Activated gamma-delta T cell treated with Interleukin-2 at 50 U/mL for 16 hours (primary cell): ENCODE measurements at places on chromosomes 1 and 21.
A peak's percentile ranks its signal among the peaks of the same experiment; 100 is the strongest.

DNA sequence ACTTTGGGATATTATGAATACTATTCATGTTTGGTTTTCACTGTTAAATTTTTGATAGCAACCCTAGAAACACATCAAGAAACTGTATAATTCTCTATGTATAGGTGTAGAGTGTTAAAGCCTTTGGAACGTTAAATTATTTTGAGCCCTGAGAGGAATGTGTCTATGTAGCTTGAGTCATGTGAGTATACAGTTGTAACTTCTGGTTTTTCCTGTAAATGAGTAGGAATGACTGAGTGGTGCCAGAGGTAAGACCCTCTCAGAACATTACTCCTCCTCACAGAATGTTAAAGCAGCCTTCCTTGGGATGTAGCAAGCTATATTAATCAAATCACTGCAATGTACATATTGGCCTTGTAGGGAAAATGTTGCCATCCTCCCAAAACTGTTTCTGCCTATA lies 69.0 kb downstream of the C1orf21 start:
- DNase-seq = no peak

GRCh38 chr1:243939167-243939848 lies 89.3 kb upstream of the AKT3 start:
- DNase-seq = no peak

- no peak for DNase-seq
These were observed 23.7 kb downstream of the ARHGEF16 start for GRCh38 chr1:3478187-3478586.

DNA sequence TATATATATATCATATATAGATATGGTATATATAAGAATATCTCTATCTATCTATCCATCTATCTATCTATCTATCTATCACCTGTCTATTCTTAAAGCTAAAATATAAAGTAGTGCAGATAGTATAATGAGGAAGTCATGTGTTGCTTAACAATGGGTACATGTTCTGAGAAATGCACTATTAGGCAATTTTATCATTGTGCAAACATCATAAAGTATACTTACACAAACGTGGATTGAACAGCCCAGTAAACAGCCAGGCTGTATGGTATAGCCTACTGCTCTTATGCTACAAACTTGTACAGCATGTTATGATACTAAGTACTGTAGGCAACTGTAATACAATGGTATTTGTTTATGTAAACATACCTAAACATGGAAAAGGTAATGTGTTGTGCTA lies 621.0 kb upstream of the NCAM2 start:
- DNase-seq = no peak

- DNase-seq = no peak
These were observed 3.6 kb upstream of the CRABP2 start for GRCh38 chr1:156709031-156709430.

GRCh38 chr1:180544050-180544449 lies 14.7 kb upstream of the OVAAL start:
- no peak for DNase-seq

GRCh38 chr1:61724506-61724812 lies 482 bp downstream of the TM2D1 start:
- DNase-seq = no peak

DNA sequence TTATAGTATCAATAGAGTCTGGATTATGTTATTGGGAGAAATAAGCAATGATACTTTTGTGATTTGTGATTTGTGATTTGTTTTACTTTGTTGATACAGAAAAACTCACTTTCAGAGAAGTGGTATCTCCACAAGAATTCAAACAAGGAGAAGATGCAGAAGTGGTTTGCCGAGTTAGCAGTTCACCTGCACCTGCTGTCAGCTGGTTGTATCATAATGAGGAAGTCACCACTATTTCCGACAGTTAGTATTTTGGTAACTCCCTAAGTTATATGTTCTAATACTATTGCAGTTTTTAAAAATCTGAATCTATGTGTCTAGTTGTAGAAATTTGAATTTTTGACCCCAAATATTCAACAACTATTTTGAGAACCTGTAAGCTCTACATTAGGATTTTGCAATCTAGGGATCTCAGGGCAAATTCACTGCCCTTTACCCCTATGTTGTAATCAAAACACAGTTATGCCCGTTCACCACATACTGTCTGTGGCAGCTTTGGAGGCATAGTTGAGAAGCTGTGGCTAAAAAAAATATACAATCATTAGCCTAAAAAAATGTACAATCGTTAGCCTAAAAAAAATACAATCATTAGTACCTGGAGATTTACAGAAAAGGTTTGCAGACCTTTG lies 288.1 kb downstream of the NCAM2 start:
- no peak for DNase-seq

DNA sequence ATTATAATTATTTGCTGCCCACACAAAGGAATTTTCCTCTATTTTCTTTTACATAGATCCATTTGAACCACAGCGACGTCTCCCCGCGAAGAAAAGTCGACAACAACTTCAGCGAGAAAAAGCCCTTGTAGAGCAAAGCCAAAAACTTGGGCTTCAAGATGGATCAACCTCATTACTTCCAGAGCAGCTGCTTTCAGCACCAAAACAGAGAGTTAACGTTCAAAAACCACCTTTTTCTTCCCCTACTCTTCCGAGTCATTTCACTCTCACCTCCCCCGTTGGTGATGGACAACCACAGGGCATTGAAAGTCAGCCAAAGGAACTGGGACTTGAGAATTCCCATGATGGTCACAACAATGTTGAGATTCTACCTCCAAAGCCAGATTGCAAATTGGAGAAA lies 7.2 kb downstream of the GORAB start:
- no peak for DNase-seq

DNA sequence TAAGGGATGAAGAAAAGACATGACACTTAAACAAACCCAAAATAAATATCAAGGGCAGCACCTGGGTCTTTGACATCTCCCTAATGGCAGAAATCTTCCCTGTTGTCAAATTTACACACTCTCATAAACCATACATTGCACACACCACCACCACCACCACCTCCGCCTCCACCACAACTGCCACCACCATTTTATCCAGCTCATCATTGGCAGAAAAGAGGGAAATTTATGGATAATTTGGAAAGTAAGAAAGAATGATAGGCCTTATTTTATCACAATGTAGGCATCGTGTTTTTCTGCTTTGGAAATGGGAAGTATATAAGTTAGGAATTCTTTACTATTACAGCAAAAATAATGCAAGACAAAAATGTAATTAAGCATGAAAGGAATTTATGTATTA lies 27.3 kb upstream of the RGS13 start:
- no peak for DNase-seq

GRCh38 chr21:43273708-43274021 lies 104.9 kb downstream of the CRYAA start:
- no peak for DNase-seq

DNA sequence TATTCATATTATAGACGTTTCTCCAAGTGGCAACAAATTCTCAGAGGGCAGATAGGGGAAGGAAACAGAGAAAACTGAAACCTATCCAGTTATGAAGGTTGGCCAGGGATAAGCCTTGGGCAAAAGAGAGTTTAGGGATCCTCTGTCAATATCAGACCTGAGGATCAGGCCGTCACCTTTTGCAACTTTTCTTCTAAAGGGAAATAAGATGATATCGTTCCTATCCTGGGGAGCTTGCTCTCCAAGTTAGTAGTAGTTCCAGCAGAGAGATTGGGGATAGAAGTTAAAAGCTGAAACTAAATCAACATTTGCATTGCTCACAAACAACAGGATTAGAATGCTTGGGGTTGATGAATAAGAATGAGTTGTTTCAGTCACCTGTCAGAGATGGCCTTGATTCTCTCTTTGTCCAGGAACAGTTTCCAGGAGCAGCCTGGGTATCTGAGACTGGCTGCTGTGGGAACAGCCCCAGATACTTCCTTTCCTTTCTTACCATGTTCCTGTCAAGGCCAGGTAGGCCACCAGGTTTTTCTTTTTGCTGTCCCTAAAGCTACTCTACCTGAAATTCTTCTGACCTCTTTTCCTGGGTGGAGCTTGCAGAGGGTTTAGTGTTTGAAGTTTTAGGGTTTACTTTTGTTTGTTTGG lies 2.5 kb downstream of the RIIAD1 start:
- no peak for DNase-seq

DNA sequence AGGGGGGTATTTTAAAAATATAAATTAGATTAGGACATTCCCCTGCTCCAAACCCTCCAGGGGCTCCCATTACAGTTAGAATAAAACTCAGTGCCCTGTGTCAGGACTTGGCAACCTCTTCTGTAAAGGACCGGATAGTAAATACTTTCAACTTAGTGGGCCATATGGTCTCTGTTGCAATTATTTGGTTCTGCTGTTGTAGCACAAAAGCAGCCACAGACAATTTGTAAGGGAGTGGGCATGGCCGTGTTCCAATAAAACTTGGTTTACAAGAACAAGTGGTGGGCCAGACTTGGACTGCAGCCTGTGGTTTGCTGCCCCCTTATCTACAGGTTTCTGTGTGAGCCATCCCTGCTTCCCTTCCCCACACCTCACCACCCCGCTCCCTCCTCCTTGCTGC lies 92.0 kb downstream of the ACTL8 start:
- DNase-seq = no peak

- DNase-seq = no peak
These were observed 583.9 kb downstream of the SMYD3 start for GRCh38 chr1:245923215-245923614.

- no peak for DNase-seq
These were observed 32.8 kb upstream of the BACH1 start for GRCh38 chr21:29265690-29266479.

DNA sequence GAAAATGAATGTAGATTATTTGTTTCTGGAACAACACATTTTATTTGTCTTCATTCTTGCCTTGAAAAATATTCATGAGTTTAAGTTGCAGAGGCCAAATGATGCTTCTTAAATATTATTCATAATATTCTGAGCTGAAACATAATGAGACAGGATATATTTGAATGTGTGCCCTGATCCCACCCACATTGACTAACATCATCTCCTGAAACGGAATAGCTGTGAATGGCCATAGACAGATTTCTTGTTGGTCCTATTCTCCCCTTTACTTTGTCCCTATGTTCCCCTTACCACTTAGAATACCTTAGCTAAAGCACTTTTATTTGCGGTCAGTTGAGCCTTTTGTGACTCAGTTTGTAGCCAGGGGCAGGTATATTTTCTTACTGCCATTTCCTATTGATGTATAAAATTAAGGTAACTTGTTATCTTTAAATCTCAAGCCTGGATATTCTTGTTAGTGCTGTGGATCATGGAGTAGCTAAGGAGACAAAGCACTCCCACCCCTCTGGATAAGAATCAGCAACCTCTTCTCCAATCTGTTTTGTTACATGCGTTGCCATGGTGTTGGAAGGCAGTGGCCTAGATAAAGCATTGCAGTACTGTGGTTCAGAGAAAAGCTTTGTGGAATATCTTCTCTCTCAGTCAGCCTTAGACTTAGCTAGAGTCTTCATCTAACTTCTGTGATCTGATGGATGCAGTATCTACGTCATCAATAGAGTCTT lies 478.5 kb upstream of the DEPDC1 start:
- no peak for DNase-seq

DNA sequence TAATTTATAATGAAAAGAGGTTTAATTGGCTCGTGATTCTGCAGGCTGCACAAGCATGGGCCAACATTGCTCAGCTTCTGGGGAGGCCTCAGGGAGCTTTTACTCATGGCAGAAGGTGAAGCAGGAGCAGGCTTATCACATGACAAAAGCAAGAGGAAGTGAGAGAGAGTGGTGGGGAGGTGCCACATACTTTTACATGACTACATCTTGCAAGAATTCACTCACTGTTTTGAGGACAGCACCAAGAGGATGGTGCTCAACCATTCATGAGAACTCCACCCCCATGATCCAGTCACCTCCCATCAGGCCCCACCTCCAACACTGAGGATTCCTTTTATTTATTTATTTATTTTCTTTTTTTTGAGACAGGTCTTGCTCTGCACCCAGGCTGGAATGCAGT lies 5.5 kb upstream of the PLEKHM2 start:
- DNase-seq = no peak

DNA sequence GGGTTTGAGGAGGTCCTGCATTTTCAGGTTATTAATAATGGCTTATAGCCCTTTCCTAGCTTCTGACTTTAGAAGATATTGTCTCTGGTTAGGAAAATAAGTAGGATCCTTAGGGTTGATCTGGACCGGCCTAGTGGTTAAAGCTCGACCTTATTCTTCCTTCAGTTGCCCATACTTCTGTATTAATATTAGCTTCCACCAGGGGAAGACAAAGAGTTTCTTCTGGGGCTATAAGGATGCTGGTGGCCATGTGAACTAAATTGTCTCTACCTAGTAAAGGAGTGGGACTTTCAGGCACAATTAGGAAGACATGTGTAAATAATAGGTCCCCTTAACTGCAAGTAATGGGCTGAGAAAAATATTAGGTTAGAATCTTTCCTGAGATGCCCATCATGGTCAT lies 20.6 kb upstream of the FCGR2A start:
- no peak for DNase-seq

- no peak for DNase-seq
These were observed at the start of gene PLA2G2D for GRCh38 chr1:20119347-20119746. PLA2G2D (minus strand) TSS chr1:20119536; CDS start chr1:20119498, 38 bp downstream.

- DNase-seq = peak; percentile 18
These were observed 36.7 kb upstream of the MTF2 start for GRCh38 chr1:93042187-93043056.

GRCh38 chr1:8317647-8318381 lies at the start of gene SLC45A1:
SLC45A1 (plus strand) TSS chr1:8318114; CDS start chr1:8324330, 6,216 bp downstream.
- DNase-seq = peak; percentile 70

- no peak for DNase-seq
These were observed 2.4 kb downstream of the RAB7B start for GRCh38 chr1:206000641-206001339.

- peak; percentile 17 for DNase-seq
These were observed 58.0 kb downstream of the NKAIN1 start for GRCh38 chr1:31181515-31182343.
